ENCODE measurements at places on chromosomes 11 and 22. TPM values are rescaled to one million over a fixed set of nuclear protein-coding genes. Genes with fewer than 3 reads are reported as not detected.

MAPK8IP1 gene
- polyA plus RNA-seq: 9.0 TPM

POTEH gene
- polyA plus RNA-seq: not detected

RAB3IL1 gene
- polyA plus RNA-seq: 19.6 TPM

LDHAL6A gene
- 0.33 TPM for polyA plus RNA-seq

- H3K27ac ChIP-seq: peak overlapping the region; percentile 9
- no peak for DNase-seq
- H3K4me1 ChIP-seq: peaks cover 21% of the 10 kb centered on the region
These were observed 802 bp downstream of the TENM4 start for GRCh38 chr11:79439886-79440570.

DNA sequence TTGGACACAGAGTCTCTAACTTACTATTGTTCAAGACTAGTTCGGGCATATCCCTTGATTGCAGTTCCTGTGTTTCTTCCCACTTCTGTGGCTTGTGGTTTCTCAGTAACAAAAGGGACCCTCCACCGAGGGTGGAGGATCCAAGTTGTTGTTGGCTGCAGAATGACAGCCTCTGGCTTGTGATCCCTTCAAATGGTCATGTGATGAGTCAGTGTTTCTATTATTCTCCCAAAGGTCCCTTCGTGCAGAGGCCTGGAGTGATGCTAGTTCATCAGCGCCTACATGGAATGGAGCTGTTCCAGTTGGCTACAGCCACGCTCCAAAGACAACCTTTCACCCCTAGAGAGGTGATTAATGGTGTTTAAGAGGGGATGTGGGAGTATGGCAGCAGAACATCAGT, 2.6 kb upstream of the VWCE start:
- peak; percentile 8 for DNase-seq
- peaks cover 32% of the 10 kb centered on the region for H3K4me1 ChIP-seq
- no peak overlapping the region for H3K27ac ChIP-seq
- H3K27me3 ChIP-seq: peaks cover 12% of the 10 kb centered on the region
- H3K4me3 ChIP-seq: no peak overlapping the region

DNA sequence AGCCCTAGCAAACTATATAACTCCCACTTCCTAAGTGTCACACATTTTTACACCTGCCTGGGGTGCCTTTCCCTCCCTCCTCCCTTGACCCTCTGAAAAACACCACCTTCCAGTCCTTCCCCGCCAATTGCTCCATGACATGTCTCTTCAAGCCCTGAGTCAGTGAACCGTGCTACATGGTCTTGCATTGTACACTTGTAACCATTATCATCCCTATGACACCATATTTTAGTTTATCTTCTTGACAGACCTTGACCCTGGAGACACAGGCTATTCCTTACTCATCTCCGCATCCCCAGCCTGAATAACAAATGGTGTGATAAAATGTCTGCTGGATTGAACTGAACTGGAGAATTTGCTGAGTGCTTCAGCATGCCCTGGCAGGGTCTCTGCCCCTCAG, 36.9 kb downstream of the TNKS1BP1 start:
- no peak for DNase-seq
- no peaks in the 10 kb centered on the region for H3K36me3 ChIP-seq
- peaks cover 39% of the 10 kb centered on the region for H3K4me1 ChIP-seq
- H3K27ac ChIP-seq: no peak overlapping the region
- H3K4me3 ChIP-seq: no peak overlapping the region
- no peaks in the 10 kb centered on the region for H3K27me3 ChIP-seq

DNA sequence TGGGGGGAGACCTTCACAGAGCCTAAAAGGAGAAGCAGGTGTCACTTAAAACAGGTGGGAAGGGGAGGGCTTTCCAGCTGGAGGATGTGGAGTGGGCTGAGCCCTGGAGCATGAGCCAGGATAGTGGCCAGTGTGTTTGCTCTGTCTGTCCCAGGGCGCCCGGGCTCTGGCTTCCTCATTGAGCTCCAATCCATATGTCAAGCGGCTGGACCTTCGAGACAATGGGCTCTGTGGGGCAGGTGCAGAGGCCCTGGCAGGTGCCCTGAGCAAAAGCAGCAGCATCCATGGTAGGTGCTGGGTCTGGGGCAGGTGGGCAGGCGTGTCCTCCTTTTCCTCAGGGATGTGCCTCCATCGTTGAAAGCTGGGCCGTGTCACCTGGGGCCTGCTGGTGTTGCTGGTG, 2.0 kb downstream of the LRRC74B start:
- no peak for DNase-seq
- no peaks in the 10 kb centered on the region for H3K36me3 ChIP-seq
- H3K27me3 ChIP-seq: peaks cover 9% of the 10 kb centered on the region
- no peak overlapping the region for H3K27ac ChIP-seq
- no peak overlapping the region for H3K4me3 ChIP-seq

GRCh38 chr22:24758164-24758799, 16.2 kb downstream of the PIWIL3 start:
- no peak overlapping the region for H3K27ac ChIP-seq
- H3K36me3 ChIP-seq: no peaks in the 10 kb centered on the region
- H3K27me3 ChIP-seq: no peaks in the 10 kb centered on the region
- peak; percentile 28 for DNase-seq

All from large intestine (tissue), 12 donors.